ENCODE measurements at places on chromosomes 16 and 17.

DNA sequence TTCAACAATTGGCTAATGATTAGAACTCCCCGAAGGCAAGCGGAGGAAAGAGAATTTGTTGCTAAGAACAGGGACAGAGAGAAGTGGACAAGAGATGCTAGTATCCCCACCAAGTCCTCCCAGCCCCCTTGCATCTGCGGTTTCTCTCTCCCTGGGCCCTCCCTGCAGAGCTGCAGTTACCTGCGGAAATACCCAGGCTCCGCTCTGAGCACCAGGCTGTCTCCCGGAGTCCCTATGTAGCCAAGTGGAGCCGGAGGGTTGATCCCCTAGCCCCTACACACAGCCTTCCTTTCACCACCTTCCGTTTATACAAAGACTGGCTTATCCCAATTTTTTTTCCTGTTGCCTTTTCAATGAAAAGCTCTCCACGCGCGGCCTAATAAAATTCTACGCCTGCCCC, 834.4 kb downstream of the KCNJ2 start:
- no peak for DNase-seq

GRCh38 chr16:53156516-53156915, 101.7 kb downstream of the CHD9 start:
- DNase-seq: peak; percentile 35

DNA sequence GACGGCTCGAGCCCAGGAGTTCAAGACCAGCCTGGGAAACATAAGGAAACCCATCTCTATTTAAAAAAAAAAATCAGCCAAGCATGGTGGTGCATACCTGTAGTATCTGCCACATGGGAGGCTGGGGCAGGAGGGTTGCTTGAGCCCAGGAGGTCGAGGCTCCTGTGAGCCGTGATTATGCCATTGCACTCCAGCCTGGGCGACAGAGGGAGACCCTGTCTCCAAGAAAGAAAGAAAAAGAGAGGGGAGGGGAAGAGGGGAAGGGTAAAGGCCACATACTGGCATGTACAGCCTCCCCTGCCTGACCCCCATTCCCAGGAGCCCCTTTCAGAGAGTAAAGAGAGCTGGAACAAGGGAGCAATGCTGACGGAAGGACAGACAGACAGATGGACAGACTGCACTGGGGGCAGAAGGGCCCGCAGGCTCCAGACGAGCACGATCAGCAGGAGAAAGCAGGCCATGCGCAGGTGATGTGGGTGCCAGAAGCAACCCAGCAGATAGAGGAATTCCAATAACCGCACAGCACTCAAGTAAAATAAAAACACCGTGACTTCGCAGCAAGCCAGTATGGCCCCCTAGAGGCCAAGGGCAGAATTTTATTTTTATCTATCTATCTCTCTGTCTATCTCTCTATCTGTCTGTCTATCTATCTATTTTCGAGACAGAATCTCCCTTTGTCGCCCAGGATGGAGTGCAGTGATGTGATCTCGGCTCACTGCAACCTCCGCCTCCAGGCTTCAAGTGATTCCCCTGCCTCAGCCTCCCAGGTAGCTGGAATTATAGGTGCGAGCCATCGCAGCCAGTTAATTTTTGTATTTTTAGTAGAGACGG, 27.1 kb upstream of the SNN start:
- peak; percentile 68 for DNase-seq

DNA sequence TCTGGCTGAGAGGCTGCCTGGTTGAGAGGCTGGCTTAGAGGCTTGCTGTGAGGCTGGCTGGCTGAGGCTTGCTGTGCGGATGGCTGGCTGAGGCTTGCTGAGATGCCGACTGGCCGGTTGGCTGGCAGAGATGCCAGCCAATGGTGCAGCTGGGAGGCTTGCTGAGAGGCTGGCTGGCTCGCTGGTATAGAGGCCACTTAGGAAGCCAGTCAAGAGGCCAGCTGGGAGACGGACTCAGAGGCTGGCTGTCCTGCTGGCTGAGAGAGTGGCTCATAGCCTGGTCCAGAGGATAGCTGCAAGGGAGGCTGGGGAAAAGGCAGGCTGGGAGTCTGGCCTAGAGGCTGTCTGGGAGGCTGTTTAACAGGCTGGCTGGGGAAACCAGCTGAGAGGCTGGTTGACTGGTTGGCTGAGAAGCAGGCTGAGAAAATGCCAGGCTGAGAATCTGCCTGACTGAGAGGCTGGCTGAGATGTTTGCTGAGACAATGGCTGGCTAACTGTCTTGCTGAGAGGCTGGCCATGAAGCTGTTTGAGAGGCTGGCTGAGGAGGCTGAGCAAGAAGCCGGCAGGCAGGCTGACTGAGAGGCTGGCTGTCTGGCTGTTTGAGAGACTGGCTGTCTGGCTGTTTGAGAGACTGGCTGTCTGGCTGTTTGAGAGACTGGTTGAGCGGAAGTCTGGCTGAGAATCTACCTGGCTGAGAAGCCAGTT, 37.5 kb upstream of the ACSM2B start:
- no peak for DNase-seq

GRCh38 chr16:74601126-74601871, 5.6 kb downstream of the GLG1 start:
- no peak for DNase-seq
